ENCODE measurements at places on chromosomes 4 and X. TPM values are rescaled to one million over a fixed set of nuclear protein-coding genes. Genes with fewer than 3 reads are reported as not detected.

DNA sequence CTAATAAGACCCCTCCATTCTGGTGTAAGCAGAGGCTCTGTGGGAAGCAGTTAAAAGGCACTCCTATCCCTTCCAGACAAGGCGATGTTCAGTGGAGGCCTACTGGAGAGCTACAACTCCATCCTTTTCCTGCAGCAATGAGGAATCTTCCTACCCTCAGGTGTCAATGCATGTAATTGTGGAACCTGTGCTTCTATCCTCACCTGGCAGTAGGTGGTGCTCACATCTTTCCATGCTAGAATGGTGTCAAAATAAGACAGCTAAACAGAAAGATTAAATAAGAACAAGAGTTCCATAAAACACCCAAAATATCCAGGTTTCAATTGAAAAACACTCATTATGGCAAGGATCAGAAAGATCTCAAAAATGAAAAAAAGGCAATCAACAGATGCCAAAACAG, 224.6 kb downstream of the IL15 start:
- H3K4me3 ChIP-seq: no peak overlapping the region
- DNase-seq: no peak
- no peaks in the 10 kb centered on the region for H3K4me1 ChIP-seq

- no peaks in the 10 kb centered on the region for H3K36me3 ChIP-seq
- H3K27ac ChIP-seq: no peak overlapping the region
- H3K4me1 ChIP-seq: peaks cover 7% of the 10 kb centered on the region
- no peak overlapping the region for H3K4me3 ChIP-seq
- no peaks in the 10 kb centered on the region for H3K27me3 ChIP-seq
Observed at GRCh38 chr4:127936974-127937373, 28.0 kb downstream of the MFSD8 start.

DNA sequence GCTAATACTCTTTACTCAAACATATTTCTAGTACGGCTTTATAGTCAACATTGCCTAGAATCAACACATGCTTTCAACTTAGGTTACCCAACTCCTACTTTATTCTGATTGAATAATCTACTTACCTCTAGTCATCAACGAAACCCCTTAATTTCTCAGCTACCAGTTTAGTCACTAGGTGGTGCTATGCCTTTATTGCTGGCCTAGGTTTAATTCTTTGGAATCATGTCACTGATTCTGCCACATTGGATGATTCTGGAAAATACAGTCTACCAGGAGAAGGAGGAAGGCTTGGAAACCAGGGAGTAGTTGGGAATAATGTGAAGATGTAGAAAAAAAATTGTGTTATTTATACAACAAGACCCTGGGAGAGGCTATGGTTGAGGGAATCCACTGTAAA, 167.7 kb downstream of the DCAF12L2 start:
- H3K4me3 ChIP-seq: no peak overlapping the region
- H3K27me3 ChIP-seq: no peaks in the 10 kb centered on the region
- no peaks in the 10 kb centered on the region for H3K4me1 ChIP-seq

The MAOA gene
- polyA plus RNA-seq: 69.7 TPM

DNA sequence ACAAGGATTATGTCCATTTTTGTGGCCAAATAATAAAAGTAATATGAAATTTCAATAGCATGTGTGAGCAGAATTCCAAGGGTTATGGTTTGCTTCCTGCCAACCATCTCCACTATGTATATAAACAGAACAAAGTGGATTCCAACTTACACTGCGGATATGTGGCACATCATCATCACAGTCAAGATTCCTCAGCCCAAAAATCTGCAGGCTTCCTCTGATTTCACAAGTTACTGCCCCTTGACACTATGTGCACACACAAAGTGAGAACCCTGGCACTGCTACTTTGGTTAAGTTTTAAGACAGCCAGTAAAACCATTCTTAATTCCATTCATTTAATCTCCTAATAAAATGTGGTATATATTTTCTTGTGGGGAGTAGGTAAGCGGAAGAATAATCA, 76.4 kb downstream of the LEF1 start:
- H3K4me3 ChIP-seq: no peak overlapping the region
- no peak overlapping the region for H3K27ac ChIP-seq
- no peaks in the 10 kb centered on the region for H3K36me3 ChIP-seq
- no peaks in the 10 kb centered on the region for H3K4me1 ChIP-seq
- no peak for DNase-seq

- no peak overlapping the region for H3K27ac ChIP-seq
- DNase-seq: no peak
- no peak overlapping the region for H3K4me3 ChIP-seq
- no peaks in the 10 kb centered on the region for H3K36me3 ChIP-seq
- H3K4me1 ChIP-seq: peaks cover 24% of the 10 kb centered on the region
Observed at GRCh38 chr4:109588176-109588575, 28.1 kb downstream of the MCUB start.

DNA sequence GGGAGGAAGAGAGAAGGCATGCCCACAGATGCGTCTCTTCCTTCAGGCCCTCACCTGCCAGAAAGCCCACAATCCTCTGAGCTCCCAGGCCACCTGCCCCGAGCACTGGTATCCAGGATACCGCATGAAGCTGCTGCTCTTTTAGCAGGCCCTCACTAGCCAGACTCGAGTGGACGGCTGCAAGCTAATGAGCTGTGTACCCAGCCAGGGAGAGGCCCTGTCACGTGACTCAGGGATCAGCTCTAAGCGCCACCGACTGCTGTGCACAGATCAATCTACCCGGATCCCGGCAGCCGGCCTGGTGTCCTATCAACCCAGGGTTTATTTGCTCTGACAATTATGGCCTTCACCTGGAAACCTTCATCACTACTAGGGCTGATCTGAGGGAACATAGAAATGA, 39.0 kb downstream of the BCOR start:
- no peak overlapping the region for H3K4me3 ChIP-seq
- DNase-seq: no peak
- H3K36me3 ChIP-seq: no peaks in the 10 kb centered on the region

- no peaks in the 10 kb centered on the region for H3K36me3 ChIP-seq
- no peak overlapping the region for H3K4me3 ChIP-seq
- H3K4me1 ChIP-seq: peaks cover 3% of the 10 kb centered on the region
- H3K27ac ChIP-seq: no peak overlapping the region
- DNase-seq: no peak
Observed at GRCh38 chrX:153060095-153060445, 3.8 kb downstream of the PNMA3 start.

- no peak for DNase-seq
- no peaks in the 10 kb centered on the region for H3K36me3 ChIP-seq
- H3K4me1 ChIP-seq: no peaks in the 10 kb centered on the region
- no peaks in the 10 kb centered on the region for H3K27me3 ChIP-seq
- H3K4me3 ChIP-seq: no peak overlapping the region
- no peak overlapping the region for H3K27ac ChIP-seq
Observed at GRCh38 chrX:135213200-135213844, 38.5 kb upstream of the ETDA start.

The LUZP4 gene
- not detected for polyA plus RNA-seq

The FGF2 gene
- polyA plus RNA-seq: 1.7 TPM

DNA sequence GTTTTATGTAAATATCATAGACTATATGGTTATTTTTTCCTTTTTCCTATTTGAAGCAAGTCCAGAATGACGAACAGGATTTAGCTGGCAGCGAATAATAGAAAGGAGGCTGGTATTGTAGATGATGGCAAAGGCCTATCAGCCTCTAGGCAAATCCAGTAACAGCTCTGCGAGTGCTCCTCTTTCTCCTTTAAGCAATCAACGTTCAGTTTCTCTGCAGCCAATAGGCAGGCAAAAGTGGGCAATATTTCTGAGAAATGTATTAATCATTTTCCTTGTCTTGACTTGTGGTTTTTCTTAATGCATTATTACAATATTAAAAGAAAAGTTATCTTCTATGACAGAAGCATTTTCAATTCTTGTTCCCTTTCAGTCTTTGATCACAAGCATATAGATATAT, 183.3 kb downstream of the SH3KBP1 start:
- H3K4me1 ChIP-seq: no peaks in the 10 kb centered on the region
- H3K4me3 ChIP-seq: no peak overlapping the region
- no peak overlapping the region for H3K27ac ChIP-seq
- H3K27me3 ChIP-seq: no peaks in the 10 kb centered on the region
- no peak for DNase-seq
